Myometrial cell (primary cell): ENCODE measurements at places on chromosomes 7 and 10. TPM values are rescaled to one million over a fixed set of nuclear protein-coding genes. Genes with fewer than 3 reads are reported as not detected.

Gene ZNRF2
- 3.2 and 5.5 TPM in 2 replicates for total RNA-seq

Gene SDHAF3
- total RNA-seq: 11.8 and 15.4 TPM in 2 replicates

Gene ATXN7L1
- total RNA-seq: 3.7 and 8.9 TPM in 2 replicates

Gene LIPF
- not detected in 2 replicates for total RNA-seq
